Fibroblast of skin of back (primary cell): ENCODE measurements at places on chromosomes 7 and 10.
A peak's percentile ranks its signal among the peaks of the same experiment; 100 is the strongest.

DNA sequence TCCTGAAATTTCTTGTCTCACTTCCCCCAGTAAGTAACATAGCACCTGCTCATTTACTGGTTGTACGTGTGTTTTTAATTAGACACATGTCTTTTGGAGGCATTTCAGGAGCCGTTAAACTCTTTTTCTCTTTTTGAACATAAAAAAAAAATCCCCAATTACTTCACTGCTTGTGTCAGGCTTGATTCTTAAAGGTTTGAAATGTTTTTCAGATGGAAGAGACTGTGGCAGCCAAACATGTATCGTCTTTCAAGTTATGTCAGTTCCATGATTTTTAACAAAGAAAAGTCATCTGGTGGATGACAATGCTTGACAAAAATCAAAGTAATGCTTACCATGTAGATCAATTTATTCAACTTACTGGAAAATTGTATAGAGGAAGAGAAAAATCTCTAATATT, 585.8 kb downstream of the GATA3 start:
- DNase-seq = no peak

DNA sequence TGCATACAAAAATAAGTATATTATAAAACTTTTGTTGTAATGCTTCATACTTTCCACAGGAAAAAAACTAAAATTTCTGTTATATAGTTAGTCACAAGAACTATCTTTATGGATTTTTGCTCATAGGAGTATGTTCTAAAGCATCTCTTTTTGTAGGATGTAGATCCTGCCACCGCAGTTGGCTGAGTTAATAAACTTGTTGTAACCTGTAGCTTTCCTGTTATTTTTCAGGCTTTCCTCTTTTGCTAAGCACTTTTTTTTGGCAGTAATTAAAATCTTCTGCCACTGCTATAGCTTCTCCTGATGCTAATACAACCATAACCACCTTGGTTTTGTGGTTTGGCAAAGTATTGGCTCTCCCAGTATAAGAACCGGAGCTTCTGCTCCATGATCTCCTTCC, 60.3 kb downstream of the WNT2 start:
- no peak for DNase-seq

GRCh38 chr10:33861833-33862232, 527.4 kb upstream of the NRP1 start:
- DNase-seq = no peak

- no peak for DNase-seq
Measured at GRCh38 chr10:26215935-26216584, 514 bp upstream of the GAD2 start.

GRCh38 chr7:129298268-129298893, 73.6 kb downstream of the AHCYL2 start:
- DNase-seq = peak; percentile 27

- DNase-seq = no peak
Measured at GRCh38 chr7:95220328-95220727, 104.0 kb downstream of the PON1 start.

GRCh38 chr7:25889765-25890164, 262.2 kb upstream of the NFE2L3 start:
- DNase-seq = no peak

GRCh38 chr10:51159841-51160240, 85.6 kb downstream of the PRKG1 start:
- DNase-seq = peak; percentile 48

- no peak for DNase-seq
Measured at GRCh38 chr10:22825841-22826240, 102.0 kb upstream of the ARMC3 start.

DNA sequence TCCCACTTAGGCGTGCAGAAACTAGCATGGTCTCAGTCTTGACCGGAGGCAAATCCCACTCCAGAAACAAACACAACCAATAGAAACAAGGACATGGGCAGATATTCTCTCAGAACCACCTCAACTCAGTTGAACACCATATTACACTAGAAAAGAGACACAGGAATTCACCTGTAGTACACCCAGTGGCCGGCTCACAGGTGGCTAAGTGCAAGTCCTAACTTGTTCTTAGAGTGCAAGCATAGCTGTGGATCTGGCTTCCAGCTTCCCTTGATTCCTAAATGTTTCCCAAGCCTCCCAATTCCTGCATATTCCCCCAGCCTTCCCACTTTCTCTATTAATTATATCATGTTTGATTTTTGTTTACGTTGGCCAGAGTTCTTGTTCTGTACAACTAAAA, 164.4 kb downstream of the TPK1 start:
- DNase-seq = no peak

- DNase-seq = no peak
Measured at GRCh38 chr10:110300486-110300986, 4.2 kb downstream of the SMNDC1 start.

DNA sequence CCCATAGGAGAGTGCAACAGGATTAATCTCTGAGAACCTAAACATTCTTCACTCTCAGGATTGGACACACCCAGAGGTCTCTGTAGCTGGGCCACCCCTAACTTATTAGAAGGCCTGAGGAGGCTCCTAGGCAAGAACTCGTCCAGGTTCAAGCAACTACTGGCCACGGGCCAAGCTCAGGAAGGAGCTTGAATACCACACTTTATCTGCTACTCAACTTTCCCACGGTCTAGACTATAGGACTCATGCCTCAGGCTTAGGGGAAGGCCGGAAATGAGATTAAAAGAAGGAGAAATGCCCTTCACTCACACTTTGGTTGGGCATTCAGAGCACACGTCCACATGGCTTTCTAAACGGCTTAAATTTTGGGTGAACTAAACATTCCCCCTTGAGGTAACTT, 142.8 kb upstream of the PHYHIPL start:
- no peak for DNase-seq

DNA sequence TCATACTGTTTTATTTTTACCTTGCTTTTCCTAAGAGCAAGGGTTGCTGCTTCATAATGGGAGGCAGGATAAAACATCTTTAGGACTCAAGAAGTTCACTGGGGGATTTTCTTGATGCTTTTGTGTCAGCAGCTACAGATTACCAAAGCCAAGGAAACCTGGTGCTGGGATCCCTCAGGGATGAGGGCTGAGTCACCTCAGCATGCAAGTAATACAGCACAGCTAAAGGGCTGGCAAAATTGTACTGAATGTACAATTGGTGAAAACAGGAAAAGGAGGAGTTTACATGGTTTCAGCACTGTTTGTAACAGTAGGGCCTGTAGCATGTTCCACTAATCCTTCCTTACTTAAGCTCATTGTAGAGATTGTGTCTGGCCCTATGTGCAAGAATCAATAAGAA, 1056.8 kb downstream of the SORCS1 start:
- DNase-seq = peak; percentile 57

- DNase-seq = peak; percentile 40
Measured at GRCh38 chr7:130273933-130274255, 7.2 kb downstream of the CPA2 start.

GRCh38 chr10:131959841-131960240, 21.9 kb downstream of the BNIP3 start:
- DNase-seq = no peak

DNA sequence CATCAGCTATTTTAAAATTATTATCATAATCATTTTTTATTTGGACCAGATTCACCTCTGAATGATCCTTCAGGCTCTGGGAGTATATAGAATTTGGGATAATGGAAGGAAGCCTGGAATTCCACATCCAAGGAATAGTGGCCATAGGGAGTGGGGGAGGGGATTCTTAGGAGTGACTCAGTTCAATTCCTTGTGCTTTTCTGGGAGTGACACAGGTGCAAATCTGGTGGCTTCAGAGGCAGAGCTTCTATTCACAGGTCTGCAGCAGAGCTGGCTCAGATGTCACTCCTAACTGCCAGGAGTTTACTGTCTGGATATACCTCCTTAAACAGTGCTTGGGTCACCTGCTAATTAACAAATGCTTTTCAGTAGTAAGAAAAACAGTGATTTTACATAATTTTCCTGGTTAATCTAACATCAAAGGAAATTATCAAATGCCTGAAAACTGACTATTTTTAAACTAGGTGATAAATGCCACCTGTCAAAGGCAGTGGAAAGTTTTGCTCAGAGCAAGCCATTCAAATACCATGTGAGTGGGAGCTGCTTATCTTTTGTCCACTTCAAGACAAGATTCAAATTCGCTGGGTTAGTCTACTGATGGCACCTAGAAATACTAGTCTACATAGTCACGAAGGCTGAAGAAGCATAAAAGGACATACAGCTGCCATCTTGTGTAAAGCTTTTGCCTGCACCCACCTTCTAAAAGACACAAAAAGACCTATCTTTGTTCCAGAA, 106.7 kb upstream of the LAMB4 start:
- no peak for DNase-seq

GRCh38 chr7:4188651-4189050, 493.4 kb upstream of the FOXK1 start:
- no peak for DNase-seq

- DNase-seq = peak; percentile 30
Measured at GRCh38 chr10:61438141-61438988, 14.8 kb downstream of the TMEM26 start.

GRCh38 chr10:1120801-1121211, 64.6 kb downstream of the WDR37 start:
- peak; percentile 5 for DNase-seq

GRCh38 chr7:132117181-132117580, 459.1 kb downstream of the PLXNA4 start:
- DNase-seq = peak; percentile 74

DNA sequence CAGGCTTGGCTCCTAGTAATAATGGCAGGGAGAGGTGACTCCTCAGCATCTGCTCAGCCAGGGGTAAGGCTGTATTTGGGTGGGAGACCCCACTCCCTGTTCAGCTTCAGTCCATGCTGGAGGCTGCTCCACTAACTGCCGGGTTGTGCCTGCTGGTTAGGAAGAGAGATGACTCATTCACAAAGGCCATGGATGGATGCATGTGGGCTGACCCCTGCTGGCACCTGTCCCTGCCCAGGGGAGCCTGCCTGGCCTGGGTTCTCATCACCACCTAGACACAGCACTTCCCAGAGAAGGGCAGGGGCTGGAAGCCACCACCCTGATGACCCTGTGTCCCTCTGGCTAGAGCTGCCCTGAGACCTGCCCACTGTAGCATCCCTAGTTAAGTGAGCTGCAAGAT, 59.0 kb downstream of the VSTM4 start:
- no peak for DNase-seq
